ENCODE measurements at places on chromosomes 2 and 18. TPM values are rescaled to one million over a fixed set of nuclear protein-coding genes. Genes with fewer than 3 reads are reported as not detected.

The HOXD12 gene
- total RNA-seq: not detected

The CYS1 gene
- not detected for total RNA-seq

- H3K27me3 ChIP-seq: no peaks in the 10 kb centered on the region
- H3K4me3 ChIP-seq: no peak overlapping the region
- H3K4me1 ChIP-seq: no peaks in the 10 kb centered on the region
- DNase-seq: no peak
Observed at GRCh38 chr2:98037666-98038336, 42.1 kb upstream of the TMEM131 start.

- no peaks in the 10 kb centered on the region for H3K27me3 ChIP-seq
- H3K36me3 ChIP-seq: no peaks in the 10 kb centered on the region
- no peak overlapping the region for H3K4me3 ChIP-seq
- no peak overlapping the region for H3K27ac ChIP-seq
- DNase-seq: no peak
- H3K4me1 ChIP-seq: peaks cover 7% of the 10 kb centered on the region
Observed at GRCh38 chr2:120809609-120810440, 74.2 kb downstream of the GLI2 start.

- H3K4me3 ChIP-seq: no peak overlapping the region
- H3K27me3 ChIP-seq: peaks cover 40% of the 10 kb centered on the region
- H3K27ac ChIP-seq: no peak overlapping the region
- DNase-seq: no peak
- peaks cover 12% of the 10 kb centered on the region for H3K36me3 ChIP-seq
- H3K4me1 ChIP-seq: peaks cover 4% of the 10 kb centered on the region
Observed at GRCh38 chr18:78966793-78967106, 12.9 kb upstream of the SALL3 start.

The CRACDL gene
- total RNA-seq: 0.37 TPM

The FOXD4L1 gene
- 0.52 TPM for total RNA-seq

DNA sequence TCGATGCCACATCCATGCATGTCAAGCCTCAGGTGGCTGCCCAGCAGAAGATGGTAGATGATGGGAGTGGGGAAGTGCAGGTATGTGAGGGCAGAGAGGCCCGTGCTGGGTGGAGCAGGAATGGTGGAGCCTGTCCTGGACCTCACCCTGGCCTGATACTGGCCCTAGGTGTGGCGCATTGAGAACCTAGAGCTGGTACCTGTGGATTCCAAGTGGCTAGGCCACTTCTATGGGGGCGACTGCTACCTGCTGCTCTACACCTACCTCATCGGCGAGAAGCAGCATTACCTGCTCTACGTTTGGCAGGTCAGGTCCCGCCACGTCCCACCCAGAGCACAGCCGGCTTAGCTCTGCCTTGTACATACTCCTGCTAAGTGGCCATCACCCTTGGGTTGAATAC, 13.0 kb downstream of the VIL1 start:
- no peak overlapping the region for H3K4me3 ChIP-seq
- peaks cover 3% of the 10 kb centered on the region for H3K27me3 ChIP-seq
- no peaks in the 10 kb centered on the region for H3K36me3 ChIP-seq
- H3K27ac ChIP-seq: no peak overlapping the region

The SERPINB2 gene
- not detected for total RNA-seq

GRCh38 chr2:200028998-200029397, 73.6 kb downstream of the MAIP1 start:
- no peaks in the 10 kb centered on the region for H3K27me3 ChIP-seq
- DNase-seq: no peak
- no peak overlapping the region for H3K4me3 ChIP-seq
- no peaks in the 10 kb centered on the region for H3K4me1 ChIP-seq

GRCh38 chr2:12732651-12733050, 15.9 kb downstream of the TRIB2 start:
- peak overlapping the region; percentile 81 for H3K27ac ChIP-seq
- DNase-seq: no peak
- no peaks in the 10 kb centered on the region for H3K27me3 ChIP-seq

GRCh38 chr2:150418916-150419315, 68.6 kb downstream of the RND3 start:
- H3K27me3 ChIP-seq: no peaks in the 10 kb centered on the region
- peaks cover 2% of the 10 kb centered on the region for H3K36me3 ChIP-seq
- DNase-seq: no peak
- H3K4me3 ChIP-seq: no peak overlapping the region
- no peak overlapping the region for H3K27ac ChIP-seq

The ASB18 gene
- not detected for total RNA-seq

The LAMA1 gene
- 96.1 TPM for total RNA-seq

- H3K27ac ChIP-seq: peak overlapping the region; percentile 75
- peaks cover 5% of the 10 kb centered on the region for H3K4me1 ChIP-seq
- DNase-seq: no peak
- H3K36me3 ChIP-seq: no peaks in the 10 kb centered on the region
Observed at GRCh38 chr2:138390316-138390945, 111.1 kb upstream of the SPOPL start.

GRCh38 chr2:71891719-71892422, 255.8 kb downstream of the CYP26B1 start:
- peaks cover 2% of the 10 kb centered on the region for H3K27me3 ChIP-seq
- H3K4me1 ChIP-seq: peaks cover 9% of the 10 kb centered on the region
- H3K4me3 ChIP-seq: no peak overlapping the region
- H3K36me3 ChIP-seq: no peaks in the 10 kb centered on the region
- no peak overlapping the region for H3K27ac ChIP-seq

DNA sequence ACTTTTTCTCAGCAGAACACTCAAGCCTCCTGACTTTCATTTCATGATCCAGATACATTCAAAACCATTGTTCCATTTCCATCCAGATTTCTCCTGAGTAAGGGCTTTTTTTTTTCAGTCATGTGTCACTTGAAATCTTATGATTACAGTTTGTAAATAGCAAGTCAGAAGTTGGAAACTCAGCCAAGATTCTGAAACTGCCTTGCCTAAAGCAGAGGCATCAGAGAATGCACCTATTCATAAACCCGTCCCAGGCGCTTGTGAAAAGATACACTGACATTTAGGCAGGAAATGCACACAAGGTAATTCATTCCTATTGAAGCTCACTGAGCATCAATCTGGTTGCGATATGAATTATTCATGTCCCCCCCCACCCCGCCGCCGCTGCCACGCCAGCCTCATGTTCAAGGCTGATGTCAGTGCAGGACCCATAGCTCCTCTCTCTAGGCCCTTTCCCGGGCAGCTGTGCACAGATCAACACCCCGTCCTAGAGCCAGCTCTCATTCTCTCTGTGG, 30.4 kb upstream of the MGAT4A start:
- H3K4me1 ChIP-seq: peaks cover 16% of the 10 kb centered on the region
- H3K36me3 ChIP-seq: no peaks in the 10 kb centered on the region
- peak; percentile 11 for DNase-seq
- H3K27ac ChIP-seq: peak overlapping the region; percentile 90
- peaks cover 4% of the 10 kb centered on the region for H3K27me3 ChIP-seq

DNA sequence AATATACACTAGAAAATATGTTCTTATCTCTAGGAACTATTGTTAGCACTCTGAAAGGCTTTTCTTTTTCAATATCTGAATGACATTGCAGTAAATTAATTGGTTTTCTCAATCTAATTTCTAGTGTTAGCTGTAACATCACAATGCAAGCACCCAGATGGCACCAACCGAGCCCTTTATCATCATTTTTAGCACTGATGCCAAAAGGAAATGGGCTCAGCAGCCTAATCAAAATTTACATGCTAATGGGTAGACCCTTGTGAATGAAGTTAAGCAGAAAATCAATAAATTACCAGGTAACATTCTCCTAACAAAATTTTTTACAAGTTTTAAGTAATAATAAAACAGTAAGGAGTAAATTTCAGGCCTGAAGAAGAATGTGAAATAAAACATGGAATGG, 53.5 kb upstream of the PGAP1 start:
- H3K36me3 ChIP-seq: no peaks in the 10 kb centered on the region
- no peak for DNase-seq
- H3K27ac ChIP-seq: no peak overlapping the region
- no peaks in the 10 kb centered on the region for H3K27me3 ChIP-seq
- H3K4me1 ChIP-seq: peaks cover 7% of the 10 kb centered on the region

The VAMP5 gene
- total RNA-seq: 0.50 TPM

The CHN1 gene
- 58.7 TPM for total RNA-seq

DNA sequence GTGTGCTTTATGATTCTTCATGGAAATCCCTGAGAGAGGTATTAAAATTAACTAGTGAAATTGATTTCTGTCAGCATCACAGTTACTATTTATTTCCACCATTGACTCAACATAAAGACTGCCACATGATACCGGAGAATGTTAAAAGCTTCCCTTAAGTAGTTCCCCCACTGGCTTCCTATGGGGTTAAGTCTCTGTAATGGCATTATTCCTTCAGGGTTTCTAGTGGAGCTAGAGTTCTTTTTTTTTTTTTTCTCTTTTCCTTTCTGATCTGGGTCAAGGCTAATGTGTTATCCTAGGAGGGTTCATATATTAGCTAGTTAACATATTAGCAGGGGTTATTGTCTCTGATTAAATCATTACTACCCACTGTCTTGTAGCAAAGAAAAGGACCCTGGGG, 1919.1 kb upstream of the PIK3C3 start:
- no peak for DNase-seq
- no peaks in the 10 kb centered on the region for H3K27me3 ChIP-seq
- H3K27ac ChIP-seq: no peak overlapping the region
- no peaks in the 10 kb centered on the region for H3K36me3 ChIP-seq
- H3K4me1 ChIP-seq: peaks cover 5% of the 10 kb centered on the region
- no peak overlapping the region for H3K4me3 ChIP-seq

The MAP3K19 gene
- total RNA-seq: not detected

The GPBAR1 gene
- total RNA-seq: 0.14 TPM

DNA sequence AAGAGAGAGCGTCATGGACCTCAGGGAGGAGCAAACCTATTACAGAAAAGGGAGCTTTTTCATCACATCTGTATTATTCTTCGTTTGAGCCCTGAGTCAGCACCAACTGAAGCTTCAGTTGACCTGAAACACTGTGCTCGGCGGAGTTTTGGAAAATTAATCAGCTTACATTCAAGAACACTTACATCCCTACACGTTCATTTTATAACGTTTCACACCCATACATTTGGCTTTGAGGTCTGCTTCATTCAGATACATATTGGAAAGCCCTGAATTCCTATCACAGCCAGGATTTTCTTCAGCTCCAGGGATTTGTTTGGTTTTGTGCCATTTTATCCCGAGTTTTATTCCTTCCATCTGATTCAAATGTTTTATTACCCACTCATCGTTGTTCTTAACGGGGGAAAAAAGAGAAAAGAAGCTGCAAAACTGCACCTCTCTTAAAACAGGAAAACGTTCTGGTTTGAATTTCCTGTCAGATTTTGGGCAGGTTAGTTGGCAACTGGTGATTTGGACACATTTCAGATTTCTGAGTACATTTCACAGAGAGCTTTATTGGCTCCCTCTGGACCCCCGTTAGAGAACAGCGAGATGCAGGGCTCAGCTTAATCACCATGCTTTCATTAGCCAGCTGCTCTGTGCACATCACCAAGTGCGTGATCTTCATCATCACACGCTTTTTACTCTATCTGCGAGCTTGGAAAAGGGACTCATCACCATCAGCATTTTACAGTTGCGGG, 88.8 kb downstream of the CDC42EP3 start:
- no peak overlapping the region for H3K27ac ChIP-seq
- H3K4me3 ChIP-seq: no peak overlapping the region
- H3K36me3 ChIP-seq: peaks cover 3% of the 10 kb centered on the region
- no peak for DNase-seq

The TLX2 gene
- total RNA-seq: not detected

The PIEZO2 gene
- total RNA-seq: 17.0 TPM

The WNT10A gene
- total RNA-seq: not detected

DNA sequence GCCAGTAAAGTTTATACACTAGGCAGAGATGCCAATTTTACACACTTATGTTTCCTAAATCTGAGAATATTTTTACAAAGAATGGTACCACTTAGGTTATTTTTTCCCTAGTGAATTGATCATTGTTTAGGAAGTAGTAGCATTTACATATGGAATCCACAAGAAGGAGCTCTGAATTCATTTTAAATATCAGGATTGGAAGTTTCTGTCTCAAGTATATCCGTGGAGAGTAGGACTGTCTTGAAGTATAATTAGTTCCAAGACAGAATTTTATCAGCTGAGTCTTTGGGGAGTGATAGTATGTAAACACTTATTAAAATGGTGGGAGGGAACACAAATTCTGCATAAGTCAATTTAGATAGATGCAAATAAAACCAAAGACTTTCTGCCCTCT, 82.3 kb upstream of the FAM98A start:
- no peaks in the 10 kb centered on the region for H3K27me3 ChIP-seq
- no peak overlapping the region for H3K4me3 ChIP-seq
- no peak for DNase-seq
- peaks cover 5% of the 10 kb centered on the region for H3K36me3 ChIP-seq
- H3K27ac ChIP-seq: no peak overlapping the region

All from neural crest cell (in vitro differentiated cells).